Kidney epithelial cell (primary cell): ENCODE measurements at places on chromosomes 2 and 18.

GRCh38 chr2:39581866-39582265 is 83.9 kb upstream of the TMEM178A start:
- DNase-seq, result no peak

- no peak for DNase-seq
Observed at GRCh38 chr2:3193443-3194330, 183.9 kb downstream of the EIPR1 start.

DNA sequence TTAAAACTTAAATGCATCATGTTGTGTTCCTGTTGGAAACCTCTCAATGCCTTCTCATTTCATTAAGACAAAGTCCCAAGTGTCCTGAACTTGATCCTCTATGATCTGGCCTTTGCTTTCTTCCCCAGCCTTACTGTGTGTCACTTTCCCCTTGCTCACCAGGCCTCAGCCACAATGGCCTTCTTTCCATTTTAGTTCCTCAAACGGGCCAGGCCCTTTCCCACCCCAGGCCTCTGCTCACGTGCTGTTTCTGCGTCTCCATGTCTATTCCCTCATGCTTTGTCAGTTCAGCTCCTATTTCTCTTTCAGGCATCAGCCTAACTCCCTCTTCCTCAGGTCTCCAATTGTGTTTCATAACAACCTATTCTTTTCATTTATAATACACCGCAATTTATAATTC is 19.5 kb downstream of the CXCR4 start:
- no peak for DNase-seq

DNA sequence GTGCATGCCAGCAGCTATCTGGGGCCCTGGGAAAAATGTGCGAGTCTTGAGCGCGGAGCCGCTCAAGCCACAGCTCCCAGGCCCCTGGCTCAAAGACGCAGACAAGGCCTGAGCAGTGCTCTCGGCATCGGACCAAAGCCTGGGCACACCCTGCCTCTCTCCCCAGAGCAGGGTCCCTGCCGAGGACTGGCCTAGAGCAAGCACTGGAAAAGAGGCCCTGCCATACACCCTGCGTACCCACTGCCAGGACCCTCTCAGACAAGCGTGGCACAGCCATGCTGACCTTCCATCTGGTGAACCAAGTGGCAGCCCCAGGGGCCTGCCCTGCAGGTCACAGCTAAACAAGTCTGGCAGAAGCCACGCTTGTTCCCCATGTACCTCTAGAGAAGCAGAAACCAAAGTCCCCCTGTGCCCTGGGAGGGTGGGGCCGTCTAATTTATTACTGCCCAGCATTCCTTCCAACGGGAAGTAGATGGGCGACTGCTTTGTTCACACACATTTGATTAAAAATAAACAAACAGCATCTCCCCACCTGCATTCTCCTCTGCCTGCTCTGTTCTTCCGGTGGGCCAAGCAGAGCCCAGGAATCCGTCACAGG is 14.0 kb downstream of the STK25 start:
- DNase-seq, result no peak

DNA sequence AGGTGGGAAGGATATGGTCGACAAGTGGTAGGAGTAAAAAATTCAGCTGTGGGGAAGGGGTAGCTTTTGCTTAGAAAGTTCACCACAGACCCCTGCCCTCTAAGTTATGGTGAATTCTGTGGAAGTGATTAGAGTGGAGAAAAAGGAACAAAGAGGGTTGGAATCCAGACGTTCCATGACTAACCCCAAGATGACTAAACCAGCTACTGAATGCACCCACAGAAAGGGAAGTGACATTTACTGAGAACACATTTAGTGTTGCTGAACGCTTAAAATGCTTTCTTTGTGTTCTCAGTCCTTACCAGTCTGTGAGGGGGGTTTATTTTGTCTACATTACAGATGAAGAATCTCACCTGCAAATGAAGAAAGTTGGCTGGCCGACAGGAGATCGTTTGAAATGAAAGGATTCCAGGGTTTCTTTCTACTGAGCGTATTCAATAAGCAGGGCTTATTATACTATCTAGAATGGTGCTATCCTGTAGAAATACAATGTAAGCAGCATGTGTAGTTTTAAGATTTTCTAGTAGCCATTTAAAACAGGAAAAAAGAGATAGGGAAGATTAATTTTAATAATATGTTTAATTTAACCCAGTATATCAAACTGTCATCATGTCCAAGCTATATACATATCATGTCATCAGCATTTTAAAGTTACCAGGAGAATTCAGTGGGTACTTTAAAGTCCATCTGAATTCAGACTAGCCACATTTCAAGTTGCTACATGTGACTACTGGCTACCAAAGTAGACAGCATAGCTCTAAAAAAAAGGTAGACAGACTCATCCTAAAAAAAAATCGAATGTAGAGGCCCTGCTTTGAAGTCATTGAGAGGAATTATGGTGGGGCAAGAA is 60.1 kb downstream of the LIMS1 start:
- peak; percentile 94 for DNase-seq

GRCh38 chr2:239790313-239790712 is 234.8 kb downstream of the NDUFA10 start:
- DNase-seq, result no peak

- no peak for DNase-seq
Observed at GRCh38 chr2:196291426-196291825, 120.0 kb upstream of the STK17B start.

- DNase-seq, result no peak
Observed at GRCh38 chr2:18825838-18826237, 236.5 kb upstream of the NT5C1B start.

DNA sequence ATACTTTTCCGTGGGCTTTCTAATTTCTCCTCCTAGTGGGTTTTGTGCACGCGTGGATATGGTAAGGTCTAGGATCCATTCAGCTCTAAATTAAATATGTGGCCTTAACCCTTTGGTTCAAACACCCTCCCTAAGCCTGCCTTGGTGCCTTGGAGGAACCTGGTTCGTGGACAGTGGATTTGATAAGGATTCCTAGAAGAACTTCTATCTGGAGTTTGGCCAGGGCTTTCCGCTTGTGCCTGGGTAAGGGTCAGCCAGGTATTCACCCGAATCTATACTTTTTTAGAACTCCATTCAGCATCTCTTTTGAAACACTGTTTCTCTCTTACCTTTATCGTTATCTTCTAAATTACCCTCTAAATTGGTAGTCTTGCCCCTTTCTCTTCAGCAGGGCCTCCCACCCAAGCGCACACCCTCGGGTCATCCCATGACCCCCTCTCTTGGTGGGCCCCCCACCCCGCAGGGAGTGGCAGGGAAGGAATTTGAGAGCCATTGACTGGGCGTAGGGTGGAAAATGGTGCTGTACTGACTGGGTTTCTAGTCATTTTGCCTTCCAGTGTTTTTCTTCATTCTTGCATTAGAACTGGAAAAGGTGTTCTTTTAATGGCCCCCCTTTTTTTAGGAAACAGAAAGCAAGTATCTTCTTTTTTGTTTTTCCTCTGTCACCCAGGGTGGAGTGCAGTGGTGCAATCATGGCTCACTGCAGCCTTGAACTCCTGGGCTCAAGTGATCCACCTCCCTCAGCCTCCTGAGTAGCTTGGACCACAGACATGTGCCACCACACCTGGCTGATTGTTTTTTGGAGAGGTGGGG is 1.8 kb downstream of the SOCS6 start:
- no peak for DNase-seq

DNA sequence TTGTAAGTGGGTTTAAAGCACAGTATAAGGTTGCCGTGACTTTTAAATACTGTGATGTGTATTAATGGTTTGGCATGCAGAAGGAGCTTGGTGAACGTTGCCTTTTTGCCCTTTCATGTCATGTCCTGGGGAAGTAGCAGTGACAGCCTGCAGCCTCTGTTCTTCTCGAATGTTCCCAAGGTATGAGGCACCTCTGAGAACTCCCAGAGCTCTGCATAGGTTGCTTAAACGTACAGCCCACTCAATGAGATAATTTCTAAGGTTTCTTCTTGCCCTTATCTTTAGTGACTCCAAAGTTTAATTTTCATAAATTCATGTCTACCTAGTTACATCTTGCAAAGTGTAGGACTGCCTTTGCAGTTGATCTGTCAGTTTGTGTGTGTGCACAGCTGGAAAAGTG is 36.7 kb downstream of the PARD3B start:
- no peak for DNase-seq

DNA sequence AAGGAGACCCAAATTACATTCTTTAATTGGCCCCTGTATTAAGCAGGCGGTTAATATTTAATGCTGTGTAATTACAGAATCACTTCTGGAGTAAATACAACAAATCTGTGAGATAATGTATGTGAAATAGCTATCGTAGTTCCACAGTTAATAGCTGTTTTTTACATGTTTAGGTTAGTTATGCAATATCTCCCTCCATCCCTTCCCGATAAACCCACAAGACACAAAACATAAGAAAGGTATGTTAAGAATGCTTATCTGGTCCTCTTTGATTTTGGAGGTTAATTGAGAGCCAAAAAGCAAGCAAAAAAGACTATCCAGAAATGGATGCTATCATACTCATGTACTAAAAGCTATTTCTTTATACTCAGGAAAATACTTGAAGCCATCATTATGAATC is 49.1 kb downstream of the ZNF638 start:
- no peak for DNase-seq

DNA sequence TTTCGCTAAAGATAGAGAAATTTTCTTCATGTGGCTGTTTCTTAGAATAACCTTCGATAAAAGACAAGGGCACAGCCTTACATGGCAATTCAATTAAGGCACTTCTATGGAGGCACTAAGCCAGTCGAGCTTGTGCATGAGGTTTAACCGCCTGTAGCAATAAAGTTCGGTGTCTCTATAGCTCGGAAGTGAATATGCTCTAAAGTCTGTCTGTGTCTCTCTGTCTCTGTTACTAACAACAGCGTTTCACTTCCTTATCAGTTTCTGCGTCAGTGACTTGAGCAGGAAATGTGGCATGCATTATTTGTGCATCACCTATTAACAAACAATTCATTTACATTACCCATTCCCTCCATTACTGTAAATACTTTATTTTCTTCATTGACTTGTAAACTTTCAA is 365.1 kb upstream of the NETO1 start:
- DNase-seq, result no peak
